Fibroblast of lung (primary cell): ENCODE measurements at places on chromosomes 13 and 19.

- DNase-seq: no peak
Measured at GRCh38 chr13:96284971-96285370, 195.1 kb downstream of the HS6ST3 start.

DNA sequence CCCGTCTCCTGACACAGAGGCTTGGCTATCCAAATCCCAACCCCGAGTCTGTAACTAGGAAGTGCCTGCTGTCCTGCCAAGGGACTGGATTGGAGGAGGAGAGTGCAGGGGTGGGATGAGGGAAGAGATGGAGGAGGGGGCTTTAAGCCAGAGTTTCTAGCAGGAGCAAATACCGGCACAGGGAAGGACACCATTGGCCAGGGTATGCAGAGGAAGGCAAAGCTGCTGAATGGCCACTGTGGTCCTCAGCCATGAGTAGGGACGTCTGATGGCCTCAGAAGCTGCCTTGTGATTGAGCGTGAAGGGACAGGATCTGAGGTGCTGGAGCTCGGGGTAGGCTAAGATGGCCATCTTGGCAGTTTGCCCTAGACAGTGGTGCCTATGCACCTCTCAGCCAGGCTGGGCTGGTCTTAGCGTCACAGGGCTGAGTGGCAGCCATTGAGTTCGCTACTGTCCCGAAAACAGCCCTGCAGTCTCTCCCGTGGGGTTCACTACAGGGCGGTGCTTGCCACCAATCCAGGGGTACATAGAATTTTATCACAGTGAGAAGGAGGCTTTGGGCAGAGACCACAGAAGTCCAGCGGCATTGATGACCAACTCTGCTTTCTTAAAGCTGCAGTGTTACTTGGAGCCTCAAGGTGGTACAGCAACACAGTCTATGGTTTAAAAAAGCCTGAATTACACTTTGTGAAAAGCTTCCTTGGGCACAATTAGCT, 61.8 kb downstream of the AKAP11 start:
- peak; percentile 13 for DNase-seq

DNA sequence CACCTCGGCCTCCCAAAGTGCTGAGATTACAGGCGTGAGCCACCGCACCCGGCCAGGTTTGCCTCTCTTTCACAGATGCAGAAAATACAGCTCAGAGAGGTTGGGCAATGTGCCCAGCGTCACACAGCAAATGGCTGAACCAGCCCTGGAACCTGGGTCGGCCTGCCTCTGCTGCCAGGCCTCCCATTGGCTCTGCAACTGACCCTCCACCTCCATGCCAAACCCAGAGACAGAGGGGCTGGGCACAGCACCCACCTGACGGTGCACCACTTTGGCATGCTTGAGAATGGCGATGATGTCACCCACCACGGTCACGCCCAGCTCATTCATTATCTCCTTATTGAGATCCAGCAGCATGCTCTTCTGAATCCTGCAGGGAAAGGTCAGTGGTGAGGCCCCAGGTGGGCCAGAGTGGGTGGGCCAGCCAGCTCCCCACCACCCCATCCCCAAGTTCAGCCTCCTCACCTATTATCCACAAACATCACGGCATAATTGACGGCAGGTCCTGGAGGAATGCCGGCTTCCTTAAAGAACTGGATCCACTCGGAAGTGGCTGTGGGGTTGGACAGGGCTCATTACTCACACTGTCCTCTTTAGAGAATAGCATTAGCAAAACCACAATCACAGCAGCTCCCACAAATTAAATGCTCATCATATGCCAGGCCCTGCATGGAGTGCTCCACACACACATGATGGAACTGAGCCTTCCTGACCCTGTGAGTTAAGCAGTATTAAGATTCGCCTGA, 12.2 kb downstream of the C19orf47 start:
- DNase-seq: no peak

DNA sequence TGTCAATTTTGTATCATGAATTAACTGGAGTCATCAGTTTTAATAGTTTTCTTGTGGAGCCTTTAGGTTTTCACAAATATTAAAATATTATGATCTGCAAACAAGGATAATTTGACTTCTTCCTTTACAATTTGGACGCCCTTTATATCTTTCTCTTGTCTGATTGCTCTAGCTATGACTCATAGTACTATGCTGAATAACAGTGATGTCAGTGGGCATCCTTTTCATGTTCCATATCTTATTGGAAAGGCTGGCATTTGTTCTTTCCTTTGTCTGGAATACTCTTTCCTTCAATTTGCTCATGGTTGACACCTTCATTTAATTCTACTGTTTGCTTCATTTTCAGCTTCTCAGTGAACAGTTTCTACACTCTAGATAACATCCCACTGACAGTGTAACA, 1129.3 kb downstream of the SLITRK5 start:
- DNase-seq: no peak

DNA sequence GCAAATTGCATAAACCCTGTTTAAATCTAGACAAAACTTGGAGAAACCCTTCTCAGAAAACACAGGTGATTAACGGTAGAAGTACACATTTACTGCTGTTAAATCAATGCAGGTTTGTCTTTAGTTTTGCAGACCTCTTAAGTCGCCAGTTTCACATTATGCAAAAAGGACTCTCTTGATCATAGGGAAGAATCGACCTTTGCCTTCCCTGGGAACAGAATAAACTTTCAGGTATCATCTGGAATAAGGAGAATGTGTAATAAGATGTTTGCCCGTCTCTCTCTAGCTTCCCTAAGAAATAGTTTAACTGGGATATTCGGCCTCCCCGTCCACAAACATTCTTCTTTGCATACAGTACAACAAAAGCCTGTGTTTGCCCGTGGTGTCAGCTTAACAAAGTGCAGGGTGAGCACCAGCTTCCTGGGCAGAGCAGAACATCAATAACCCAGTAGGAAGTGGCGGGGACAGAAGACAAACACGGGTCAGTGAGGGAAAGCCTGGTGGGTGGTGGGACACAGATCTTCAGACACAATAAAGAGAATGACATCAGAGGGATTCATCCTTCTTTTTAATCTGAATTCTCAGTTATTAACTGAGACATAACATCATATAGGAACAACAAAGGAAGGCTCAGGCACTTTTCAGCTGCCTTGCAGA, 1077.7 kb upstream of the SLC10A2 start:
- DNase-seq: no peak
